ENCODE measurements at places on chromosomes 1 and 21. TPM values are rescaled to one million over a fixed set of nuclear protein-coding genes. Genes with fewer than 3 reads are reported as not detected.

IVL gene
- 0.23 TPM for polyA plus RNA-seq

C1orf94 gene
- not detected for polyA plus RNA-seq

TSPEAR gene
- polyA plus RNA-seq: 0.96 TPM

DISC1 gene
- 5.4 TPM for polyA plus RNA-seq

FUCA1 gene
- polyA plus RNA-seq: 41.7 TPM

PCP4 gene
- 12.9 TPM for polyA plus RNA-seq

SPRR1B gene
- not detected for polyA plus RNA-seq

GSTM5 gene
- 44.7 TPM for polyA plus RNA-seq

TNFRSF18 gene
- polyA plus RNA-seq: 0.38 TPM

ALX3 gene
- not detected for polyA plus RNA-seq

KLF17 gene
- polyA plus RNA-seq: 0.05 TPM
